Amniotic epithelial cell (primary cell): ENCODE measurements at places on chromosomes 12 and 14.
A peak's percentile ranks its signal among the peaks of the same experiment; 100 is the strongest.

GRCh38 chr12:131825146-131825892 lies 2.9 kb upstream of the MMP17 start:
- no peak for DNase-seq

- DNase-seq = no peak
Observed at GRCh38 chr12:41073633-41074472, 114.3 kb upstream of the PDZRN4 start.

DNA sequence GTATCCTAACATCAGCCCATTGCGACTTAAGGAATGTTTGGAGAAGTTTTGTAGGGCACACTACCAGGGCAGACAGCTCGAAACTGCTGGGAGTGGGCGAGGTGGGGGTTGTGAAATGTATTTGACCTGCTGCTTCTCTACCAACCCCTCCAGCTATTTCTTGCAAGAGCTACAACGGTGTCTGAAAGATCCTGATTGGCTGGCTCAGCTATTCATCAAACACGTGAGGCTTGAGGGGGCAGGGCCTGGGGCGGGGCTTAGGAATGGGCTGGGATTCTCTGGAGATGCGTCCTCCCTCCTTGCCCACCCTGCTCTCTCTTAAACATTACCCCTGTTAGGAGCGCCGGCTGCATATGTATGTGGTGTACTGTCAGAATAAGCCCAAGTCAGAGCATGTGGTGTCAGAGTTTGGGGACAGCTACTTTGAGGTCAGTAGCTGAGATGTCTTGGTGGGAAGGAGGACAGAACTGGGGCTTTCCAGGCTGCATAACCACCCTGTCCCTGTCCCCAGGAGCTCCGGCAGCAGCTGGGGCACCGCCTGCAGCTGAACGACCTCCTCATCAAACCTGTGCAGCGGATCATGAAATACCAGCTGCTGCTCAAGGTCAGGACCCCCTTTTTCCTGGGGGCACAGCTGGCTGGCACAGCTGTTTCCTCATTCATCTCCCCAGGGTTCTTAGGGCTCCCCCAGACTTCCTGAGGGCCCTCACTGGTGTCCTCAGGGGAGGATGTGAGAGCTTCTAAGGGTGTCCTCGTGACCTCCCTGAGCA lies 3.1 kb downstream of the ARHGEF25 start:
- DNase-seq = peak; percentile 56

- DNase-seq = peak; percentile 64
Observed at GRCh38 chr12:65280306-65280705, 1.8 kb downstream of the MSRB3 start.

GRCh38 chr14:54774824-54775223 lies 127.8 kb downstream of the GCH1 start:
- no peak for DNase-seq

- no peak for DNase-seq
Observed at GRCh38 chr12:12281134-12281533, 14.3 kb upstream of the LRP6 start.

GRCh38 chr12:12899530-12900380 lies 8.4 kb downstream of the GPRC5A start:
- peak; percentile 97 for DNase-seq

DNA sequence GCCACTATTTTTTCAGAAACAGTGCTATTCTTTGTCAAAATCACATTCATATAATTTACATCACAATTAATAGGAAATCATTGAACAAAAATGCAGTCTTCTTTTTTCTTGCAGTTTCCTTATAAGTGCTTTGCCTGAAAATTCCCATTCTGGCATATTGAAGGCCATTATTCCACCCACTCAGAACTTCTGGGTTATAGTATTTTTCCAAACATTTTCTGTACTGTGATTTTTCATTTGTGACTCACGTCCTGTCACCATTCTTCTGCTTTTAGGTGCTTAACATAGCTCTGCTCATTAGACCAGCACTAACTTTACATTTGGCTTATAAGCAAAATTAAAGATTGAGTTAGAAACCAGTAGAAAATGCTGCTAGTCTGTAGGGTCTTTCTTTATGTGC lies 241.0 kb upstream of the NPAS3 start:
- peak; percentile 16 for DNase-seq

DNA sequence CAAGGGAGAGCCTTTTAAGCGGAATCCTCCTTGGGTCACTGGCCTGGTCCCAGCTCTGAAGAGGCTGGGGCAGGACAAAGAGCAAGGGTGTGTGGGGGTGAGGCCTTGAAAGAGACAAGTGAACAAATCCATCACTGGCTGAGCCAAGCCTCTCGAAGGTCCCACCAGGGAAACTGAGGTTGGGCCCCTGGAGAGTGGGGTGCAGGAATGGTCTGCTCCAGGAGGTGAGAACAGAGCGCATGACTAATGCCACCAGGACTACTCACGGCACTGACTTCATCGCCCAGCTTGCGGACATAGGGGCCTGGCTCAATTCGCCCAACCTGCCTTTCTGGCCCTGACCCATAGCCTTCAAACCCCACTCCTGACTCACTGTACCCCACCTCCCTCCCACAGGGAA lies 19.2 kb upstream of the DEGS2 start:
- no peak for DNase-seq

DNA sequence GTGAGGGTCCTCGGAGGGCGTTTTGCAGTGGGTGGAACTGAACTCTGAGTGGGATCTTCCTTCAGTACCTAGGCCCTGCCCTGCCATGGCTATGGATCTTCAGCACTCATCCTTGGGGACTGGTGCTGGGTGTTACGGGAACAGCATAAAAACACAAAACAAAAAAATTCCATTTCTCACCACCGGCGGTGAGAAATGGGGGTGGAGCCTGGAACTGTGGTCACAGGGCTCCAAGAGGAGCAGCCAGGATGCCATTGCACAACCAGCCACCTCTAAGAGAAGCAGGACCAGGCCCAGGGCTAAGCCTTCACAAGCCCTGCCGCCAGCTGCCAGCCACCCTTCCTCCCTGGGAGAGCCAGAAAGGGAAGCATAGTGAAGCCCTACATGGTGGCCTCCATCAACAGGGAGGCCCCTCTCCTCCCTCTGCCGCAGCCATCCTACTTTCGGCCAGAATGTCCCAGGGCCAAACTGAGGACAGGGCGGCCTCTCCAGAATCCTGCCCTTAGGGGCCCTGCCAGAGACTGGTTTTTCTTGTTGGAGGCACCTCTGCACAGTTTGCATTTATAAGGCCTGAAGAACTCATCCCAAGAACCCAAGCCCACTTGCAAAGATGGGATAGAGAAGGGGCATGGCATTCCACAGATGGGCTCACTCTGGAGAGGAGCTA lies 76.5 kb downstream of the VCPKMT start:
- peak; percentile 79 for DNase-seq
